ENCODE measurements at places on chromosomes 3 and 15.

DNA sequence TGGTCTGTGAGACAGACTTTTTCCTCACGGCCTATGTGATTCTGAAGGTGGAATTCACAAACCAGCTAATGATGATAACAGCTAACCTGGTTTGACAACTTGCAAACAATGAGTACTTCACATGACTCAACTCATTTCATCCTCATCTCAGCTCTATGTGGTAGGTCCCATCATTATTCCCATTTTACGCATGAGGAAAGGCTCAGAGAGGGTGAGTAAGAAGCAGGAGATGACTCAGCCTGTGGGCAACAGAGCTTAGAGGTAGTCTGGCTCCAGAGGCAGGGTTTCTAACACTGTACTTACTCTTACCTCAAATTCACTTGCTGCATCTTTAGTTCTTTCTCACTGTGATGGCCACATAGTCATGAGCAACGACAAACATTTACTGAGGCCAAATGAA lies 25.8 kb upstream of the PSMD6 start:
- H3K27me3 ChIP-seq = peaks cover 61% of the 10 kb centered on the region
- peaks cover 2% of the 10 kb centered on the region for H3K36me3 ChIP-seq
- no peaks in the 10 kb centered on the region for H3K4me1 ChIP-seq

DNA sequence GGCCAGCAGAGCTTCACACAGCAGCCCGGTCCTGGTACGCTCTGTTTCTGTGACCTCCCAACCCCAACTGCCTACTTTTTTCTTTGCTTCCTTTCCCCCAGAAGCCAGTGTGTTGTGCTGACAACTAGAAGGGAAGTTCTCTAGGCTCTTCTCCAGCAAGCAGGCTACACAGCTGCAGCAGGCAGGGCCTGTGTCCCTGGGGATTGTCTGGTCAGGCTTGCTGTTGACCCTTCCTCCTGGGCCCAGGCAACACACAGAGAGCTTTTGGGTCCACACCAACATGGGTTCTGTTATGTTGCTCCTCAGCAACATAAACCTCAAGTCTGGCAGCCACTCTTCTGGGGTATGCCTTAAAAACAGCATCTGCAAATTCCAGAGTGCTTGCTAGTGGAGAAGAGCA lies 36.2 kb upstream of the TSPAN3 start:
- peak overlapping the region; percentile 11 for H3K27ac ChIP-seq
- H3K36me3 ChIP-seq = no peaks in the 10 kb centered on the region
- no peak for DNase-seq
- peaks cover 4% of the 10 kb centered on the region for H3K27me3 ChIP-seq

DNA sequence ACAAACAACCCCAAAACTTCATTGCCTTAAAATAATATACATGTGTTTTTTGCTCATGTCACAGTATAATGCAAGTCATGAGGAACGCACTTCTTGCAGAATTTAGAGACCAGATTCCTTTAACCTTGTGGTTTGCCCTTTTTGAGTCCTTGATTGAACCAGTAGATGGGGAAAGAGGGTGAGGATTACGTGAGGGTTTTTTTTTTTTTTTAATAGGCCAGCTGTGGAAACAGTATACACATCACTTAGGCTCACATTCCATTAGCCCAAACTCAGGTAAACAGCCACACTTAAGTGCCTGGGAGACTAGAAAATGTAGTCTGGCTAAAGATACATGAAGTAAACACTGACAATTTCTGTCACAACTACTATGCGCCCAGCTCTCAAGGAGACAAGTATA lies 114.9 kb upstream of the MLF1 start:
- H3K4me1 ChIP-seq = no peaks in the 10 kb centered on the region
- no peaks in the 10 kb centered on the region for H3K27me3 ChIP-seq
- DNase-seq = no peak
- H3K36me3 ChIP-seq = no peaks in the 10 kb centered on the region
- H3K4me3 ChIP-seq = no peak overlapping the region

- H3K36me3 ChIP-seq = peaks cover 4% of the 10 kb centered on the region
- no peak overlapping the region for H3K4me3 ChIP-seq
These were observed 5.6 kb downstream of the CLSTN2 start for GRCh38 chr3:139940622-139941021.
